Suppressor macrophage treated with lipopolysaccharide for 4 hours (primary cell): ENCODE measurements at places on chromosomes 16 and 17.

DNA sequence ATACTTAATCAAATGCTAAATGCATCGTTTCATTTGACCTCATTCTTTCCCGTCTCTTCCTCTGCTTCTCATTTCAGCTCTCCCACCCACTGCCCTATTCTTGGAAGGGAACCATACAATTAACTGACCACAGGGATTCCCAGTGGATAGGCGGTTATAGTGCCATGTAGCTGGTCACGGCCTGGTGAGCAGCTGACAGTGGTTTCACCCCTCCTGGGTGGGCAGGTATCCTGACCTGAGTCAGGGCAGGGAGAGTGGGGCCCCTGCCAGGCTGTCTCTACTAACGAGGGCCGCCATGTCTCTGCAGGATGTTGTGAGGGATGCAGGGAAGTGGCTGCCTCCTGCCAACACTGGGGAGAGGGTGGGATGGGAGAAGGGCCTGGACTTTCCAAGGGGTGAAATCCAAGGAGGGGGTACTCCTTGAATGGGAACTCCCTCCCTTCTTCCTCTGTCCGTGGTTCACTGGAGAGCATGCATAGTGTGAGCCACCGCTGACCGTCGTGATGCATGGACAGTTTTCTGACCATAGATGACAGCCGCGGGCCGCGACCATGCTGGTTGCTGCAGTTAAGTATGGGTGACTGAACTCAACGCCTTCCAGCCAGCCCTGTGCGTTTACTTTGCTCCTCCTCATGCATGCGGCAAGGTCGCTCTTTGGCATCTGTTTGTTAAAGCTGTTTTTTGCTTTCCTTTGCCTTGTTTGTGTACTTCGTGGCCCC is 95.9 kb downstream of the RPTOR start:
- no peak for DNase-seq

GRCh38 chr16:83549316-83550182 is 258.2 kb upstream of the HSBP1 start:
- DNase-seq, result no peak

- no peak for DNase-seq
These were observed 90.7 kb downstream of the TIMM22 start for GRCh38 chr17:1087381-1088241.

DNA sequence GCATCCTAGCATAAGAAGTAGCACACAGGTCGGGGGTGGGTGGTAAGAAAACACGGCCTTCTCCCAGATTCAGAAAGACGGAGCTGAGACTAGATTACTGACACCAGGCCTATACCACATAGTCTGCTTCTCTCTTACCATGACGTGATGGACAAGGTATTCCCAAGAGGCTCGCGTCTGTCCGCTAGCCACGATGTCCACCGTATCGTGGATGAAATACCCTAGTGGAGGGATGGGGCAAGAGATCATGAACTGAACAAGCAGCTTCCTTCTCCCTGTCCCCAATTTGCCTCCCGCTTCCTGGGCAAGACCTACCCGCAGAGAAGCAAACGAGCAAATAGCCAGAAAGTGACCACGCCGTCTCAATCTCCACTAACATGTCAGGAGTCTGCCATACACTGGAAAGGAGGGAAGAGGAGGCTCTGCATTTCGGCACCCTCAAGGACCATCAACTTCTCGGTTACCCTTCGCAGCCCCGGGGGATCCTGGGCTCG is 820 bp downstream of the TLCD1 start:
- DNase-seq, result peak; percentile 7

- DNase-seq, result no peak
These were observed 8.0 kb downstream of the AHSP start for GRCh38 chr16:31535737-31536136.

DNA sequence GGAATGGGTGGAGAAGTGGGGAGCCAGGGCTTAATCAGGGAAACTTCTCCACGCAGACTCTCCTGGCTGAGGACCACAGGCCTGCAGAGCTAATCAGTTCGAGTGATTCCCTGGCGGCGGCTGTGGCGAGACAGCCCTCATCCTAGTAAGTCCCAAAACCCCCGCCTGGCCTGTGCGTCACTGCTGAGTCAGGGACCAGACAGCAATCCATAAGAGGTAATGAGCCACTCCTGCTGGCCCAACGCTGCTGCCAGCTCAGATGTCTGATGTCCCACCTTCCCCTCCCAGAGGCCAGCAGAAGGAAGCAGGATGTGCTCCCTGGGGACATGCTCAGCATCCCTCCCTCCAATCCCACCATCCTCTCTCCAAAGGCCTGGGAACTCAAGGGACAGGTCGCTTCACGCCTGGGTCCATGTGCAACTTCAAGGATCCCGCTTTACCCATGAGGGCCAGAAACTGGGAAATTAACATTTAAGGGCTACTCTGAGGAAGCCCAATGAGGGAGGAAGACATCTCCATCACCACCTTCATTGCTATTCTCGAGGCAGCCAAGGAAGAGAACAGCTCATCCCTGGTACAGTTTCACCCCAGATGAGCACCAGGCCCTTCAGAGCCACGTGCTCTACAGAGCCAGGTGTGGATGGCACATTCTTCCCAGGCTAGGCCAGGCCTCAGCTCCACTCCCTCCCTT is 7.9 kb downstream of the ACLY start:
- DNase-seq, result no peak

DNA sequence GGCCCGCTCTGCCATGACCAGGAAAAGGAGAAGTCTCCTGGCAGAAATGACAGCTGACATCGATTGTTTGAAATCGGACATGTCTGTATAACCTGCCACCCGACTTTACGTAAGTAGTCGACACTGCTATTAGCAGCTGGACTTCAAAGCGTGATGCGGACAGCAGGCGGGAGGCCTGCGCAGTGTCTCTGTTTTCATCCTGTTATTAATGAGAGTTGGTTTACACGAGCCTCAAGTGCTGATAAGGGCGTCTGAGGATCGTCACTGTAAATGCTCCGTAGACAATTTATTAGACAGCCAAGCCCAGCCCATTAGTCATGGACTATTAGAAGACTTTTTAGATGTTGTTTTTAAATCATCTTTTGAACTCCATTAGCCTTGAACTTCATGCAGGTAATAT is 328.3 kb downstream of the FOXL1 start:
- no peak for DNase-seq

DNA sequence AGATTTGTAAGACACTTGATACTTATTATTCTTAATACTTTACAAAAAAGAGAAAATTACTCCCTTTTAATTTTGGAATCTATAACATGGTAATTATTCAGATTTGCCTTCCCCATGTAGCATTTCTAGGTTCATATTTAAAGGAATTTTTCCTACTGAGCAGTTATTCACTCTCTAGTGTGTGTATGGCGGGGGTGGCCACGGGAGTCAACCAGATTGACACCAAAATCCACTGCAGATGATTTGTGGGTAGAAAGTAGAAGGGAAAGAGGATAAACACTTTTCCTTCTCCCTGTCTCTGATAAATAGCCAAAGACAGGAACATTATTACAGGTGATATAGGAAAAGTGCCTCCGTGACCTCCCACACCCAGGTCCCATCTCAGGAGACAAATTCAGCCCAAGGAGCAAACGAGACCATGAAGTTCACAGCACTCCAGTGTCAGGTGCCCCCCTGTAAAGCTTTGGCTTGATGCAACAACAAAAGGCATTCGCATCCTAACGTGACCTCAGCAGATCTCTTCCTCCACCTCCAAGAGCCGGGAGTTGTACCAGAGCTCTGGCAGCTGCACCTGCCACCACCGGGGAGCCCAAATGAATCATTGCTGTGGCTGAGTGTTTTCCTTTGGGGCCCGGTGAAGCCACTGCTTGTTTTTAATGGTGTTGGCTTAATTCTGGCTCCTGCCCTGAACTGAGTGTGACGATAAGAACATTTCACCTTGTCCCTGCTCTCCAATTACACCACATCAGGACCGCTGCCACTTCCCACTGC is 92.7 kb upstream of the NOL11 start:
- DNase-seq, result no peak

- peak; percentile 39 for DNase-seq
These were observed 13.4 kb downstream of the FBF1 start for GRCh38 chr17:75927286-75927922.

DNA sequence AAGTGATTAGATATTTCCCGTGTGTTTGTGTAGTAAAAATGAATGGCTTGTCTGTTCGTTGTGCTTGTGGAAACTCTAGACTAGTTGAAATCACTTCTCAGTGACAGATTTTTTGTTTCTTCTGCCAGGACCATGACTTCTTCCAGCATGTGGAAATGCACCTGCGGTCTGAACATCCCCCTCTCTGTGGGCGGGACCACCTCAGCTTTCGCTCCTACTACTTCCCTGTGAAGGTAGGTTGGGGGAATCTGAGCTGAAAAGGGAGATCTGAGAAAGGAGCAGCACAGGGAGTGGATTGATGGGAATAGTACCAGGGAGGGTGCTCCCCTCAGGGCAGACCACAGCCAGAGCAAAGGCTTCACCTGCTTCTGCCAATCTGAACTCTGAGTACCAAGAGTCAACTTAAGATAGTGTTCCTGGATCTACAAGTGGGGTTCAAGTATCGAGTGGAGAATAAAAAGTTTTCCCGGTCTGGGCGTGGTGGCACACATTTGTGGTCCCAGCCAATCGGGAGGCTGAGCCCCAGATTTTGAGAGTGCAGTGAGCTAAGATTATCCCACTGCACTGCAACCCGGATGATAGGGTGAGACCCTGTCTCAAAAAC is 47.5 kb downstream of the SF3B3 start:
- DNase-seq, result no peak

- DNase-seq, result peak; percentile 76
These were observed 56.6 kb upstream of the GSE1 start for GRCh38 chr16:85556456-85557082.

- DNase-seq, result no peak
These were observed 581 bp downstream of the SNRNP25 start for GRCh38 chr16:54237-54581.

DNA sequence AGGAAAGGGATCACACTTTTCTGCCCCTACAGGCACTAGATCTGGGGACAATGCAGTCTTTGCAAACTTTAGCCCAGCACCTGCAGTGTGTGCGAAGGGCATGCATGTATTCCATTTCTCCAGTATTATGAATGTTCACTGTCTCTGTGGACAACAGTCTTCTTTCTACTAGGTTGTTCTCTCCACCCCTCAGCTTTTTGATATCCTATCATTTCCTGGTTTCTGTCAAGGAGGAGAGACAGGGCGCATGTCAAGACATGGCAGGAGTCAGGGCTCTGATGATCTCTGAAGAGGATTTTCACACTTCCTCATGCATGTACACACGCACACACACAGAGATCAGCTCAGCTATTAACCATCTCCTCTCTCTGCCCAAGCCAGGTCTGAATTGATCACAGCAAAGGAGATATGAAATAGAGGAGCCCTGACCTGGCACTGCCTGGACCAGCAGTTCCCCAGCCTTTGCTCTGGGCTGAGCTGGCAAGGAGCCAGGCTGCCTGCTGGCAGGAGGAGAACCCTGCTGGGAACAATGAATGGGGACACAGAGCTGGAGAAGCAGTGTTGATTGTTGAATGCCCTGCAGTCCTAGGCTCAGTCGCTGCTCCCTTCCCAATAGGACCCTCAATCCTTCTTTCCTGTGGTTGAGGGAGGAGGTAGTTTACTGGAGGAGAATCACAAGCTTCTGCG is 2.6 kb downstream of the GPR179 start:
- DNase-seq, result peak; percentile 16

DNA sequence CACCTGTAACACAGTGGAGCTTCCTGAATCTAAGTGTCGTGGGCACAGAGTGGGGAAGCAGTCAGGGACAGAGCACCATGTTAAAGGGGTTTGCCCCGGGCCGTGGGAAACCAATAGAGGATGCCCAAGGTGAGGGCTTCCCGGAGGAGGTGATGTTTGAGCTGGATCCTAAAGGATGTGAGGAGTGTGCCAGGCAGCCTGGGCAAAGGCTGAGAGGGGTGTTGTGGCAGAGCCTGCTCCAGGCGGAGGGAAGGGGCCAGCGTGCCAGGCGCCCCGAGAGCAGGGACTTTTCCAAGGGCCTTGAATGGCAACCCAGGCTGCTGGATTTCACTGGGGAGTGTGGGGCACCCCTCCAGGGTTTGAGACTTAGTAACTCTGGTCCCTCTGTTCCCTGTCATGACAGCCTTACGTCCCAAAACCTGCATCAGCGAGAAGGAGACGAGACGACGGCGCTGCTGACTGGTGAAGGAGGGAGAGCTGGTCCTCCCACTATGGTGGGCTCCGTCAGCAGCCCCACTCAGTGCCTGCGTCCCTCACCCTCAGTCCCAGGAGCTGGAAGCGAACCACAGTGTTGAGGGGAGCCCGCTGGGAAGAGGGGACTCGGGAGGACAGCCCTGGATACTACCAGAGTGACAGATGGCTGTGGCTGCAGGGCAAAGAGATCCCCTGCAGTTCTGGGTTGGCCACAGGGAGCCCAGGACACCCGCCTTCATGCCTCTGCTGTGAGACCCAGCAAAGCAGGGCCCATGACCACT is 228.4 kb downstream of the KATNIP start:
- DNase-seq, result no peak

DNA sequence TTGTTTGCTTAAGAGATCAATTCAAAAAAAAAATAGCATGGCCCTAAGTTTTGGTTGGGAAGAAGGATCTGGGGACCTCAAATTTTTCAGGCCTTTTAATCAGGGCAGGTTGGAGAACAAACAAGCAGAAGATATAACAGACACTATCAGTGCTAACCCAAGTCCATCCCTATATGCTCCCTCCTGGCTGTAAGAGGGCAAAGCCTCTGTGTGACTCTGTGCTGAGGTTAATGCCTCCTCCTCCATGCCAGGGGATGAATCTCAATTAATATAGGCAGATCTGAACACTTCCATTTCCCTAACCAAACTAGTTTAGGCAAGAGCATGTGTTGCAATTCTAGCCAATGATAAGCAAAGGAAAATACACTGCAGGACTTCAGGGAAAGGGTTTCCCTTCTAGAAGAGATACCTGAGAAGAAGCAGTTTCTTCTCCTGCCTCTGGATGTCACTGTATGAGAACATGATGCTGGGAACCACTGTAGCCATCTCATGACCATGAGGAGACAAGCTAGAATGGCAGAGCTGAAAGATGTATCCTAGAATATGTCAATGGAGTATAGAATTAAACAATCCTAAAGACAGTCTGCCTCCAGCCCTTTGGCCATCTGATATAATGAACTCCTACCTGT is 76.0 kb downstream of the CHD9NB start:
- DNase-seq, result peak; percentile 8

GRCh38 chr17:33653399-33653788 is 360.3 kb upstream of the ASIC2 start:
- DNase-seq, result no peak

DNA sequence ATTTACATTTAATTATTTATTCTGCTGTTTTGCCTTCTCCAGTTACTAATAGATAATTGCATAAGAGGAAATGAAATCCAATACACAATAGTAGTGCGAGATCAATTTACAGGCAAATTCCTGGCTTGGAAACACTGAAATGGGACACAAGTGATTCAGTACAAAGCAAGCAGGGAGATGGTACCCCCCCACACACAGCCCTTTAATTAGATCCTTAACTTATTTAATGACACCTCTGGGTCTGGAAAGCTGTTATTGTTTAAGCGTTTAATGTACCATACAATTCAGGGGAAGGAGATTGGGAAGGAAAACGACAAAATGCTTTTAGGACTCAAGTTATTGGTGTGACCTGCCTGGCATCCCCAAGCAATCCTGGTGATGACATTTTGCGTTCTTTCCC is 318.2 kb downstream of the NPIPA8 start:
- DNase-seq, result no peak
